Left ventricle myocardium inferior (tissue), 1 donor: ENCODE measurements at places on chromosomes 16 and 17. TPM values are rescaled to one million over a fixed set of nuclear protein-coding genes. Genes with fewer than 3 reads are reported as not detected.

DNA sequence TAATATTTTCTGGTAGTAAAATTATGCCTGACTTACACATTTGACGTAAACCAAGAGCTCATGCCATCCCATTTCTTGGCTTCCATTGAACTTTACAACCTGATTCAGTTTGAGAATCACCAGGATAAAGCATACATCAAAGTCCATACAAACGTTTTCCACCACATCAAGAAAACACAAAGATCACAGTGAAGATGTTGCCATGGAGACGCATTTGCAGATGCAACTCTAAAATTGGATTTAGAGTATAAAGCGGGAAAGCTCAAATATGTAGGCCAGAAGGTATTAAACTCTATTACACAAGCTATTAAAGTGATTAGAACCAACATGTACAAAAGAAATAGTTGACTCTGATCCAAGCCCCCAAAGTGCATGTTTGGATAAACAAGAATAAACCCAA, 10.4 kb downstream of the C16orf46 start:
- DNase-seq = no peak

- peak; percentile 63 for DNase-seq
These were observed 6.6 kb downstream of the ABI3 start for GRCh38 chr17:49216953-49217650.

DNA sequence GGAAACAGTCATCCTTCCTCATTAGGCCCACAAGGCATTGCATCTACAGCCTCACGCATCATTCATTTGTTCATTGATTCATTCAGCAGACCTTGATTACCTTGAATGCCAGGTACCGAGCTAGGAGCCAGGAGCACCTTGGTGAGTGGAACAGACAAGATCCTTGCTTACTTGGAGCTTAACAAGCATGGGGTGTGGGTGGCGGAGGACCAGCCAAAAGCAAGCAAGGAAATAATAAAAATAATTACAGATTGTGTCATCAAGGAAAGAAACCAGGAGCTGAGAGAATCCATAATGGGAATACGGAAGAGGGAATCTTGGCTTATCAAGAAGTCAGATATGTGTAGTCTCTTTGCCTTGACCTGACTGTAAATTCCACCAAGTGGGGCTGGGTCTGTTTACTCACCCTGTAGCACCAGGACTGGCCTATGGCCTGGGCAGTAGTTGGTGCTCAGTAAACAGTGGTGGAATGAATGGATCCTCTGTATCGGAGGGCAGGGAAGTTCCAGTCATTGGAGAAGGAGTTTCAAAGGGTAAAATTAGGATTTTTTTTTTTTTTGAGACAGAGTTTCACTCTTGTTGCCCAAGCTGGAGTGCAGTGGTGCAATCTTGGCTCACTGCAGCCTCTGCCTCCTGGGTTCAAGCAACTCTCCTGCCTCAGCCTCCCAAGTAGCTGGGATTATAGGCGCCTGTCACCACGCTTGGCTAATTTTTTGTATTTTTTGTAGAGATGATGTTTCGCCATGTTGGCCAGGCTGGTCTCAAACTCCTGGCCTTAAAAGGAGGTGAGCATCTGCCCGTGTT, 157.7 kb downstream of the MSI2 start:
- no peak for DNase-seq

DNA sequence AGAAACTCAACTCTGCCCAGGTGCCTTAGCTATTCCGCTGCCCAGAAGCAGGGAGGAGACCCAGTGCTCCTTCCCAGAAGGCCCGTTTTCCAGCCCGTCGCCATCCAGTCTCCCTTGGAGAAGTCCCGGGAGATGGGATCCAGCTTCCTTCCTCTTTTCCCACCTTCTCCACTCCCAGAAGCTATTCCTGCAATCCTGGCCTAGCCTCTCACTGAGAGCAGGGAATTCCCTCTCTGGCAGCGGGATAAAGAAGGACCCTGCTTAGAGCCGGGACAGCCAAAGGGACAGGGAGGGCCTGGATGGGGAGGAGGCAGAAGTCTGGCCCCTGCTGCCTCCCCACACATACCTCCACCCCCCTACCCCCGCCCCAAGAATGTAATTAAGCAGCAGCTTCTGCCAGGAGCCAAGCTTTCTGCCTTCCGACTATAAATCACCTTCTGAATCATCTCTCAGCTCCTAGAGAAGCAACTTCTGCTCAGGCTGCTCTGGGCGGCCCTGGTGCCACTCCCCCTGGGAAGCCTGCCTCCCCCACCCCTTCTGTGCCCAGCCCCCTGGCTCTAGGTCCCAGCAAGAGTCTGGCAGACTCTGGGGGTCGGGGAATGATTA, 6.4 kb downstream of the WNT3 start:
- no peak for DNase-seq

DNA sequence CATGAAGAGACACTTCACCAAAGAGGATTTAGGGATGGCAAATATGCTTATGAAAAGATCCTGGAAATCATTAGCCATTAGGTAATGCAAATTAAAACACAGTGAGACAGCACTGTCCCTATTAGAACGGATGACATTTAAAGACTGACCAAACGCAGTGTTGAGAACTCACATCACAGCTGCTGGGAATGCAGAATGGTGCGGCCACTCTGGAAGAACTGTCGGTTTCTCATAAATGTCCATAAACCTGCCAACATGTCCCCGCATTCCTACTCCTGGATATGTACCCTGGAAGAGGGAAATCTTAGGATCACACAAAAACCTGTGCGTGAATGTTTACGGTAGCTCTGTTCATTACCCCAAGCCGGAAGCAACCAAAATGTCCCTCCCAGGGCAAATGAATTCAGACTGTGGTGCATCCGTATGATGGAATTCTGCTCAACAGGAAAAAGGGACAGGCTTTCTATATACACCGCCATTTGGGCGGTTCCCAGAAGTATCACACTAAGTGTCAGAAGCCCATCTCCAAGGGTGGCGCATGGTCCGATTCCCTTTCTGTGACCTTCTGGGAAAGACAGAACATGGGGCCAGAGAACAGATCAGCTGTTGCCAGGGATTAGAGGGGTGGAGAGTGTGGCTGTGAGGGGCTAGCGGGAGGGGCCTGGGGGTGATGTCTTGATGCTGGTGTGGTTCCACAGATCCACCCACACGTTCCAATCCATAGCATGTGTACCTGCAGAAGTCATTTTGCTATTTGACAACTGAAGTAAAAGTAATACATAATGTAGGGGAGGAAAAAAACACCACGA, 197.2 kb upstream of the CHMP6 start:
- DNase-seq = no peak

DNA sequence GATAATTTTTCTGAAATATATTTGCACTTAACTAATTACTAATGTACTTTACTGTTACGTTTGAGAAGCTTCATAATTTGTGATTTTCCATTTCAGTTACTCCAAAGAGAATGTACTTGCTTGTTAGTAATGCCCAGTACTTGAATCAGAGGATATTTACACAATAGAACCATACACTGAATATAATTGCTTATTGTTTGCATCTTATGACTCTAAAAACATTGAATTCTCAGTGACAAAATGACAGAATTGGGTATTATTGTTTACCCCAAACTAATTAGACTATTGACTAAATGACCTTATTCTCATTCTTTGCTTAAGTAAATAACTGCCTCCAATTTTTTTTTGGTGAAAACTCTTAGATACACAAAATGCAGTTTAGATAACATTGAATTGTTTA, 8.9 kb downstream of the CCP110 start:
- no peak for DNase-seq

- DNase-seq = no peak
These were observed 17.9 kb downstream of the NSRP1 start for GRCh38 chr17:30134551-30134950.

GRCh38 chr17:74433421-74434121, 1.7 kb downstream of the GPRC5C start:
- no peak for DNase-seq

- no peak for DNase-seq
These were observed 19.0 kb upstream of the RPH3AL start for GRCh38 chr17:371583-371982.

DNA sequence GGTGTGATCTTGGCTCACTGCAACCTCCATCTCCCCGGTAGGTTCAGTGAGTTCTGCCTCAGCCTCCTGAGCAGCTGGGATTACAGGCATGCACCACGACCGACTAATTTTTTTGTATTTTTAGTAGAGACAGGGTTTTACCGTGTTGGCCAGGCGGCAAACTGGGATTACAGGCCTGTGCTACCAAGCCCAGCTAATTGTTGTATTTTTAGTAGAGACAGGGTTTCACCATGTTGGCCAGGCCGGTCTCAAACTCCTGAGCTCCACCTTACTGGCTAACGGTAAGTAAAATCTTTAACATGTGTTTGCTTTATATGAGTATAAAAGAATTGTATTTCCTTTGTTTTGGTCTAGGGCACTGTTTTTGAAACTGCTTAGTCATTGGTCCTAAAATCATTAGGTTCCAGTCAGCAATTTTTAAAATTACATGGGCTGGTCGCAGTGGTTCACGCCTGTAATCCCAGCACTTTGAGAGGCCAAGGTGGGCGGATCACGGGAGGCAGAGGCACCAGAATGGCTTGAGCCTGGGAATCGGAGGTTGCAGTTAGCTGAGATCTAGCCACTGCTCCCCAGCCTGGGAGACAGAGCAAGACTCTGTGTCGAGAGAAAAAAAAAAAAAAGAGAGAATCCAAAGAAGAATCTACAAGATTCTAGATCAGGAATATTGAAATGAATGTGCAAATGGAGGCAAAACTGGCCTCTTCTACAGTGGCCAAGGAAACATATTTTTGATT, 3.6 kb downstream of the FLYWCH1 start:
- DNase-seq = no peak

DNA sequence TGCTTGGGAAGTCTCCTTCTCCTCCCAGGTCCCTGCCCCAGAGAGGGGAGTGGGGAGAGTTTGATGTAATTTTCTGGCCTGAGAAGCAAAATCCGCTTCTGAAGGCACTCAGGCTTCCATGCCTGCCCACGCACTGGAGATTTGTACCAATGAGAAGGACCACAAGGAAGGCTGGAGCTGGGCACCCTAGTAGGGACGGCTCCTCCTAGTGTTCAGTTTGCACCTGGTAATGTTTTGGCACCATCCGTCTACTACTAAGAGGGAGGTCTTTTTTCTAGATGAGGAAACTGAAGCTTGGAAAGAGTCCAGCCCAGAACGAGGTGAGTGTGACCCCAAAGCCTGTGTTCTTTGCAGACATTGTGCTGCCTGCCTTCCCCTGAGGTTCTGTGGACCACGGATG, 83.6 kb upstream of the NLRP1 start:
- DNase-seq = no peak

- DNase-seq = no peak
These were observed 5.9 kb upstream of the CAPN15 start for GRCh38 chr16:521381-522210.

DNA sequence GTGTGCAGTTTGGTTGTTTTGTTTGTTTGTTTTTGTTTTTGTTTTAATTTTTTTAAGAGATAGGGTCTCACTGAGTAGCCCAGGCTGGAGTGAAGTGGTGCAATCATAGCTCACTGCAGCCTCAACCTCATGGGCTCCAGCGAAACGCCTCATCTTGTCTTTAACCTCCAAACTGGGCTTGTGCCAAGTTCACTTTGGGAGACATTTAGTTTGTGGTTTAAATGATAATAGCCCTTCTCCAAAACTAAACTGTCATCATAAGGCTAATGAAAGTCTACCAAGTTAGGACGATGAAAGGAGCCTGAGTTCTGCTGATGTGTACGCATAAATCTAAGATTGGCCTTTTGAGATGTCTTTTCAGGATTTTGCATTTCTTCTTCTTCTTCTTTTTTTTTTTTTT, 6.5 kb upstream of the CARD14 start:
- no peak for DNase-seq

- no peak for DNase-seq
These were observed 29.8 kb upstream of the GPRC5C start for GRCh38 chr17:74402048-74402447.

GRCh38 chr16:15502041-15502725, 67.8 kb downstream of the BMERB1 start:
- DNase-seq = no peak

GRCh38 chr17:66715076-66715675, 119.7 kb upstream of the CACNG5 start:
- no peak for DNase-seq

DNA sequence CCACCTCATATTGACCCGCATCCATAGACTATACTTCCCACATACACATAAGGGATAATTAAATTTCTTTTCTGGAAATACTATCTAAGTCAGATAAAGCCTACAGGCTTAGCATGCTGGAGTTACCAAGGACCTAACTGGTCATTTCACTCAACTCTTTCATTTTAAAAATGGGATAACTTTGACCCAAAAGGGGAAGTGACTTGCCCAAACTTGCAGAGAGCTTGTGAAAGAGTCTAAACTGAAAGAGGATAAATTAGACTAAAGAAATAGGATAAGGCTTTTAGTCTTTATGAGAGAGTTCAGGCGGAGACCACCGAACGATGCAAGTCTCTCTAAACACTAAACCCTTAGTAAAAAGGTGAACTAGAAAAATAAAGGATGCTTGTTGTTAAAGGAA, 3.9 kb upstream of the KRT33A start:
- DNase-seq = no peak

DNA sequence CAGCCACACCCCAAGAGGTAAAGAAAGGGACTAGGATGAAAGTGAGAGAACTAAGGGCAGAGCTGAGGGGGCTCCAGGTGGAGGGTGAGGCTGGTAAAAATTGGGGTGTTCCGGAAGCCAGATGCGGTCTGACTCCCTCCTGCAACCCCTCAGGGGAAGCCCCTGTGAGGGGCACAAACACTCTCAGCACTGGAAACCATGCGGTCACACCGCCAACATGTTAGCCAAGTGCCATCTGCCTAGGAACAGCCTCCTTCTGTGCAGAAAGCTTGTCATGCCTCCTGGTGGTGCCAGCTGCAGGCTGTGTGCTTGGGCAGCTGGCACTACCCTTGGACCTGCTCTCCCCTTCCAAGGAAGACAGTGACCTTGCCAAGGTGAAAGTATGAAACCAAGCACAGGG, 83.5 kb upstream of the RPL38 start:
- no peak for DNase-seq

- no peak for DNase-seq
These were observed 278.8 kb upstream of the C16orf82 start for GRCh38 chr16:26787924-26788323.

The PLCG2 gene
- total RNA-seq = 5.6 TPM

The KCNH6 gene
- not detected for total RNA-seq

The CSH1 gene
- not detected for total RNA-seq

The EFNB3 gene
- not detected for total RNA-seq

The CSF3 gene
- total RNA-seq = not detected

The SPATA32 gene
- total RNA-seq = not detected

The TAC4 gene
- 0.44 TPM for total RNA-seq

The TNFRSF17 gene
- not detected for total RNA-seq

The CCL13 gene
- total RNA-seq = 0.74 TPM

The PLA2G10 gene
- total RNA-seq = not detected
